ENCODE measurements at places on chromosomes 3 and 15. TPM values are rescaled to one million over a fixed set of nuclear protein-coding genes. Genes with fewer than 3 reads are reported as not detected.

DNA sequence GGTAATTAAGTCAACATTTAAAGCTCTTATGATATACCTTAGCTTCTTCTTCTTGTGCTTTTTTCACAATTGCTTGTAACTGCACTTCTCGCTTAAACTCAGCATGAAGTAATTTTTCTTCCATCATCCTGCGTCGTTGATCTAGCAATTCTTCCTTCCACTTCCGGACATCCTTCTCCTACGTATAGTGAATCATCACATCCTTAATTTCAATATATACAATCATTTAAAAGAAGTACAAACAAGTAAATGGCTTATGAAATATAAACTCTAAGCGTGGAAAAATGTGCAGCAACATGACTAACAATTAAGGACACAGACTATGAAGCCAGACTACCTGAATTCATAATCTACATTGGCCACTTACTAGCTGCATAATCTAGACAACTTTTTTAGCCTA, 151.4 kb downstream of the SCAPER start:
- DNase-seq: no peak

Gene LRRC49
- total RNA-seq: 6.7 TPM

Gene XYLB
- total RNA-seq: 11.0 TPM

- DNase-seq: no peak
Observed at GRCh38 chr3:56782906-56783305, 18.8 kb downstream of the ARHGEF3 start.

DNA sequence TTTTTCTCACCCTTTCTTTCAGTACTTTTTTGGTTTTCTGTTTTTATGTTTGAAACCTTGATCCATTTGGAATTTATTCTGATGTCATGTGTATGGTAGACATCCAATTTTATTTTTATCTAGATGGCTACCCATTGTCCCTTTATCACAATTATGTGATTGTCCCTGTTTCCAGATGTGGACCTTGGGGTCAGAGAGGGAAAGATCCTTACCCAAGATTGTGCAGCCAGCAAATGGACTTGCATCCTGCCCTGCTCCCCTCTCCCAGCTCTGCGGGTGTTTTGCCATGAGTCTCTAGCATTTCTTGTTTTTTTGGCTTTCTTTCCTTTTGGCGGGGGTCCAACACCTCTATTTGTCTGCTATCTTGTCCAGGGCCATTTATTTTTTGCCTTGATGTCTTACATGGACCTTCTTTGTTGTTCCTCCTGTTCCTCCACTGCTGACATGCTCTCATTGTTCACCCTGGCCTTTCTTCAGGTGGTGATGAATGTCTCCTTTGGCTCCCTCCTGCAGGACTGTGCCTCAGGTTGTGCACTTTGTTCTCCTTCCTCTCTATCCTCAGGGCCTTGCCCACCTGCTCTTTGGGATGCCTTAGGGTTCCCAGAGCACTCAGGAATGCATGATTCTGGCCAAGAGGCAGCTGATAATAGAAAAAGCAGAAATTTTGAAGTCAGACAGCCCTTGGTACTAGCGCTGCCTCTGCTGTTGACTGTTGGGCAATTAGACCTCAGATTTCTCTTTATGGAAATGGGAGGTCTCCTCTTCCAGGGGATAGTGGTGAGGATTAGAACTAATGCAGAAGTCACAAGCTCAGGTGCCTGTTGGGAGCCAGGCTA, 84.3 kb downstream of the EEFSEC start:
- no peak for DNase-seq

Data from HT1080 (cell line).